ENCODE measurements at places on chromosomes 11 and 22. TPM values are rescaled to one million over a fixed set of nuclear protein-coding genes. Genes with fewer than 3 reads are reported as not detected.
A peak's percentile ranks its signal among the peaks of the same experiment; 100 is the strongest.

Gene SAA4
- 0.50 TPM for total RNA-seq

DNA sequence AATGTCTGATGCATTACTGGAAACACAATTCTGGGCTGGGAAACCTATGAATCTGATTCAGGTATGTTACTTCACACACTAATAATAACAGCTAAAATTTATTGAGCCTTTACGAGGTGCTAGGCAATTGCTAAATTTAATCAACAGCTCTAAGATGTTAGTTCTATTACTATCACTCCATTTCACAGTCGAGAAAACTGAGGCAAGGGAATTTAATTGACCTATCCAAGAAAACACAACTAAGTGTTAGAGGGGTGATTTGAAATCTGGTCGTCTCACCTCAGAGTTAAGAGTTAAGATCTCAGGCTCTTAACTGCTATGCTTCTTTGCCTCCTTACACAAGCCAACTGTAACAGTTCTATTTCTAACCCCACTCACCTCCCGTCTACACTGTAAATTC lies 8.8 kb downstream of the MAML2 start:
- DNase-seq, result no peak

DNA sequence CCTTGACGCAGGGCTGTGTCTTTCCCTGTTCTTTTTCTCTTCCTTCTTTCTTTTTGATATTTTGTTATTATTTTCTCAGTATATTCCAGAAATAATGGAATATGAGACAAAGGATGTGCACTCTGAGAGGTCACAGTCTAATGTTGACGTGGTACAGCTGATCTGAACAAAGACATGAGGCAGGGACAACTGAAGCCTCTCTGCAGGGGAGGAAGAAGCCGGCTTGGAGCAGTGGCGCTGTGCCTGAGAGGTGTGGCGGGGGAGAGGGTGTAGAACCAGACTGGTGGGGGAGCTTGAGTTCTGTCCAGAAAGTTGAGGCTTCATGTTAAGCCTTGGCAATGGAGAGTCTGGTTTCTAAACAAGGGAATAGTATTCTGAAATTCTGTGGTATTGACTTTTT lies 34.7 kb downstream of the ADAMTS15 start:
- no peak for DNase-seq

- DNase-seq, result no peak
Observed at GRCh38 chr11:120867024-120867423, 156.9 kb upstream of the TBCEL start.

DNA sequence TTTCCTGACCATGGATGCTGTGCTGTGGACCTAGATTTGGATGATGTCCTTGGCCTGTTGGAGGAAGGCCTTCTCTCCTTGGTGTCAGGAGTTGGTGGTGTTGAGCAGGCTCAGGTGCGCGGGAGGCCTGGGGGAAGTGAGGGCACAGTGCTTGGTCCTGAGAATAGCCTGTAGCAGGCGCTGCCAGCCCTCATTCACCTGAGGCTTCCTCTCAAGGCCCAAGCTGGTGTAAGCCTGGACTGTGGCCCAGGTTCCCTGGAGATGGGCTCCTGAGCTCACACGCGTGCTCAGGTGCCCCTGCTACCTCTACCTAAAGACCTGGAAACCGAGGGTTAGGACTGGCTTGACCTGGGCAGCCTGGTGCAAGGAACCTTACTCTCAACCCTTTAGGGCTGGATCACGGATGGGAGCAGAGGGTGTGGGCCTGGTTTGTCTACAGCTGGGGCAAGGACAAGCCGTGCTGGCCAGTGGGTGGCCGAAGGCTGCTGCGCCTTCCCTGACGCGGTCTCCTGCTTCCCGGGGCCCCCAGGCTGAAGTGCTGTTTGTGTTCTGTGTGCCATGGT lies 7.8 kb upstream of the GRAMD4 start:
- no peak for DNase-seq

- peak; percentile 3 for DNase-seq
Observed at GRCh38 chr11:73252577-73253191, 19.5 kb upstream of the P2RY6 start.

DNA sequence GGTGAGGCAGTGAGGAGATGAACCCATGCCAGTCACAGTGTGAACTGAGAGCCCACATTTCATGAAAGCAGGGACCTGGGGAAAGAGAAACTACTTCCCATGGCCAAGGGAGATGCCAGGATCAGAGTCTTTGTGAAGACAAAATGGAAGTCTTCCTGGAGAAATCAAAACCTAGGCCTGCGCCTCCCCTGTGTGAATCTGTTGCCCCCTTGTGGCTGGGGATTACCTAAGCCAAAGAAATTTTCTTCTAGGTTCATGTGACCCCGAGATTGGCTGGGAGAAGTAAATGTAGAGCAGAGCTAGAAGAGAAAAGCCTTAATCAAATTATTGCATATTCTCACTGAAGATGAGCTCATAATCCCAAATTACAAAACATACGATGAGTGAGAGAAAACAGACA lies 1075.3 kb downstream of the TBC1D22A start:
- peak; percentile 53 for DNase-seq

GRCh38 chr11:107929611-107930200 lies 1.5 kb downstream of the RAB39A start:
- no peak for DNase-seq

GRCh38 chr22:50144005-50144614 lies 26.4 kb upstream of the PANX2 start:
- DNase-seq, result no peak

- DNase-seq, result no peak
Observed at GRCh38 chr11:71489311-71490043, 36.5 kb downstream of the NADSYN1 start.
